CD4-positive, alpha-beta T cell treated with Interleukin-21 for 1 hour (primary cell): ENCODE measurements at places on chromosomes 4 and X.

DNA sequence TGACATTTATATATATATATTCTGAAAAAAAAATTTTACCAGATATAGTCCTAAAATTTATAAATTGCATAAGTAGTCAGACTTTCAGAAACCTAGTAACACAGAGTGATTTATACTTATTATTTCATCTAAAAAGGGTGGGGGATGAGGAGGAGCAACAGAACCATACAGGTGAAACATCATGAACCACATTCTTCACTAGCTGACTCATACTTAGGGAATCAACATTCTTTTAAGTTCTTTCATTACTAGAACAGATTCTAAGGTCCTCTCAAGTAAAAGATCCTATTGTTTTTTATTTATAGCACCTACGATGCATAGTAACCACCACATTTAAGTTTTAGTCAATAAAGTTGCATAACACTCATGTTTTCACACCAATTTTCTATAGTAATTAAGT, 166.1 kb downstream of the LRBA start:
- no peak for DNase-seq

- no peak for DNase-seq
These were observed 145.1 kb downstream of the NHS start for GRCh38 chrX:17520016-17520615.

DNA sequence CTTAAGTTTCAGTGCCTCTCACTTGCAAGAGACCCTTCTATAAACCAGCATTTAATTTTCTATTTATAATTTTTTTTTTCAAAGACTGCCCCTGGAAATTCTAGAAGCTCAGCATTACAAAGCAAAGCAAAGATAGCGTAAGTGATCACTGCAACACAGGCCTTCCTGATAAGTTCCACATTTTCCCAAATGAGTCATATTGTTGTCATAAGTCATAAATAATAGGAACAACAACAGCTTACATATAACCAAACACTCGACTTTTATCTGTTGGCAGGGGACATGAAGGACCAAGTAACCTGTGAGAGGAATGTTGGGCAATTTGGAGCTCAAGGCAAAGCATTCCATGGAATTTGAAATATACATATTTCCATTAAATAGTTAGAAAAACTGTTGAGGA, 815.5 kb downstream of the DMD start:
- DNase-seq: no peak

DNA sequence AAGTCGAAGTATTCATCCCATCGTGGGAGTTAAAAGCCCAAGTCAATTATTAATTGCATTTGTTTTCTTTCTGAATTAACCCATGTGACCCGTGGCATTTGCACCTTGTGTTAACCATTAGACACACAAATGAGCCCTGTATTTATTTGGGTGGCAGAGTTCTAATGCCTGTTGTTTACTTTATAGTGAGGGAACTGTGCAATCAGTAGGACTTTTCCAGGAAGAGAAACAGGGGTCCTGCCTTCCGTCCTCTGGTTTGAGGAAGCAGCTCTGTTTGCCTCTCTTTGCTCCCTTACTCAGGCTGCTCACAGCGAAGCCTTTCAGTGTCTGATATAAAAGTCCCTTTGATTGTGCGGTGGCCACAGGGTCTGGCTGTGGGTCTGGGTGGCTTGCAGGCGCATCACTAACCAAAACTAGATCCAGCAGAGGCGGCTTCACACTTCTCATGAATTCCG, 263.6 kb downstream of the PTTG2 start:
- no peak for DNase-seq

DNA sequence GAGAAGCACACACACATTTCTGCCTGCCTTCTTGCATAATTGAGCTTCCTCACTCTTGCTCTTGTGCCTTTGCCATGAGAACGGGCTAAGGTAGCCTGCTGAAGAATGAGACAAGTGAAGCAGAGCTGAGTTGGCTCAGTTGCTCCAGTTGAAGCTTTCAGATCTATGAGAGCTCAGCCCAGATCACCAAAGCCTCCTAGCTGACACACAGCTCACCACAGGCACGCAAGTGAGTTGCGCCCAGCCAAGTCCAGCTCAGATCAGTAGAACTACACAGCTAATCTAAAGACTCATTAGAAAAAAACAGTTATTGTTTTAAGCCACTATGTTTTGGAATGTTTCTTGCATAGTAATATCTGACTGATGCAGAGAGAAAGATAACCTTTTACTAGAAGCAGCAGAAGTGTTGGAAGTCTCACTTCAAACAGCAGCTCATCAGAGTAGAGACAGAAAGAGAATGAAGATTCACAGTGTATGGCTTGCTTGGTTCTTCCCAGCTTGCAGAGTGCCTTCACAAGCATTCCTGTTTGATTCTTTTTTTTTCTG, 362.4 kb downstream of the MID1IP1 start:
- no peak for DNase-seq

- no peak for DNase-seq
These were observed at the start of gene UCP1 for GRCh38 chr4:140568507-140569306. Gene UCP1 (minus strand): TSS chr4:140568961. CDS start chr4:140568729, 232 bp downstream.

- no peak for DNase-seq
These were observed 686 bp downstream of the FIP1L1 start for GRCh38 chr4:53378171-53378482.
